ENCODE measurements at places on chromosomes 2 and 18.

GRCh38 chr18:36186461-36187192 is 670 bp upstream of the MOCOS start:
- DNase-seq = no peak

- DNase-seq = no peak
These were observed 51.3 kb upstream of the FOSL2 start for GRCh38 chr2:28341208-28341891.

- no peak for DNase-seq
These were observed 158.8 kb downstream of the CCDC102B start for GRCh38 chr18:68956650-68957049.

DNA sequence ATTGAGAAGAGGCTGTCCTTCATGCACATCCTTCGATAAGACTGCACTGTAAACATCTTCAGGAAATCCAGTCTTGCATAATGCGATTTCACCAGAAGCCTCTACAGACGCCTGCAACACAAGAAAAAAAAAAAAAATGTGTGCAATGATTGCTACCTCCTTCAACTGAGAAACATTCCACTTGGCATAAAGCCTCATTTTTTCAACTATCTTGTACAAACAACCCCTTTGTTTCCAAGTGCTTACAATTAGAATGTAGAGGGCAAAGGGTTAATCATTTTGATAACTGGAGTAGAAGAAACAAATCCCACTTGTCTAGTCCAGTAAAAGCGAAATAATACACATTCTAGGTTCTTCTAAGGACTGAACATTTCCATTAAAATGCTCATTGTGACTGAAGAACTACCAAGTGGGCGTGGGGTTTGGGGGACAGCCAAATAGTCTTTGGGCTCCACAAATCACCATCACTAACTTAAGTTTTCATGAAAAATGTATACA is 29.2 kb downstream of the CDH2 start:
- peak; percentile 79 for DNase-seq

DNA sequence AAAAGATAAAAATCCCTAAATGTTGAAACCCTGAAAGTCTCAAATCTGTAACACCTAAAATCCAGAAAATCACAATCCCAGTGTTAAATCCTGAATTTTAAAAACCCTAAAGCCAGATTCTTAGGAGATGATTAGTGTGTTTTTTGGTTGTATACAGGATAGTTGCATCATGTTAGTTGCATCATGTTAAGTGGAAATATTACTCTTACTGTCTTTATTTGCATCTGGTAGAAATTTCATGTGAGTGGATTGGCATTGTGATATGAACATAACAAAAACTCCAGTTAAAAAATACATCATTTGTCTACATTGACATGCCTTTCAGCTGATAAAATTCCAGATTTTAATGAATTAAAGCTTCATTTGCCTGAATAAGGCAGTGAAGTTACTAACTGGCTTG is 683.1 kb upstream of the ACVR2A start:
- DNase-seq = no peak

DNA sequence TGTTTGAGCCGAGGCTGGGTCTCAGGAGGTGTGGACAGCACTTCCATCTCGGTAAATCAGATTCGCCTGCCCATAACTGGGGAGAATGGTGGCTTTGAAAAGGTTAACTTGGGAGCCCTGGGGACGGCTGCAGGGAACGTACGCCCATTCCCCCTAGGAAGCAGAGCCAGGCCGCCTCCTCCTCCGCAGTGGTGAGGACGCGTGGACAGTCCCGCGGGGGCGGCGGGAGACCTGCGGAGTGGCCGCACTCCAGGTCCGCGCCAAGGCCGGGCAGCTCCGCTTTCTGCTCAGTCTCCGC is 845 bp upstream of the MYCN start:
- DNase-seq = no peak

- no peak for DNase-seq
These were observed 52.4 kb upstream of the TEX51 start for GRCh38 chr2:126846241-126846640.

- no peak for DNase-seq
These were observed 193.7 kb upstream of the VWC2L start for GRCh38 chr2:214217136-214217535.

GRCh38 chr18:6281874-6282273 is 132.8 kb downstream of the L3MBTL4 start:
- peak; percentile 36 for DNase-seq

DNA sequence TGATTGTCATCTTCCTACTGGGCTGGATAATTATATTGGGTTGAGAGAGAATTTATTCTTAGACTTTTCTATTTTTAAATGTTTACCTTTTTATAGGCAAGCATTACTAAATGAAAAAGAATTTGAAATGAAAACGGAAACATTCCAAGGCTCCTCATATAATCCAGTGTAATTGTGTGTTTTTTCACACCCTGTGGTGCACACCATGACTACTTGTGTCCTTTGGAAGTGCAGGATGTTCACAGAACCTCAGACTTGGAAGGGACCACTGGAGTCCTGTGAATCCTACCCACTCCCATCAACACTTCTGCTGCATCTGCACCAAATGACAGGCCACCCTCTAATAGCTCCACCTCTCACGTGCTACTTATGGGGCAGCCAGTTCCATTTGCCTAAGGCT is 48.0 kb downstream of the NAT8 start:
- no peak for DNase-seq

- no peak for DNase-seq
These were observed 236.4 kb downstream of the CNTNAP5 start for GRCh38 chr2:124261456-124261855.

DNA sequence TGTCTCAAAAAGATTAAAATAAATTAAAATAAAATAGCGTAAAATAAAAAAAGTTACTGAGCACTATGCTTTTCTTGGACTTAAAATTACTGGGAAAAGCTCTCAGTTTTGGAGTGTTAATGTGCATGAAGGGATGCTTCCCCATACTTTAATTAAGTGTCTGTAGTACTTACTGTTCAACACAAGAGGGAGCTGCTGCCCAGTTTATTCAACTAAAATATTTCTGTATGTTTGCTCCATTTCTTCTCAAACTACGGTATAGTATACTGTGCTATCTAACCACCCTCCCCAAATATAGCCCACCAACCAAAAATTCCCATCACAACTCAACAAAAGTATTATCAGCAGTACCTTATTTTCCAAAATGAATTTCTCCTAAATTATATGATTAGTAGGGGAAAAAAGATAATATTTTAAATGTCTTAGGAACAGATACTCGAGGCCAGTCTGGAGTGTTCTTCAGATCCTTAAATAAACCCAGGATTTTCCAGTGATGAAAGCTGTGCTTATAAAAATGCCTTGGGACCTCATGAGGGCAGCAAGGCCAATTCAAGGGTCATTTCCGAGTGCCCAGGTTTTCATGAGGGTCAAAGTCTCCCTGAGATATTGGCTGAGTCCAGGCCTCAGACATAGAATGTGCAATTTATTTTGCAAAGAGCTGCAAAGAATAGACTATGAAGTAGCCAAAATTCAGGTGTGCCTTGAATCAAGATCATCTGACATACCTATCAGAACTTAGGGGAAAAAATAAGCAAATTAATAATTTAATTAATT is 64.1 kb downstream of the CHRNA1 start:
- DNase-seq = peak; percentile 48

GRCh38 chr2:235917506-235917905 is 250.7 kb downstream of the GBX2 start:
- DNase-seq = no peak

GRCh38 chr2:202033317-202034248 is at the start of gene FZD7:
TSS of gene FZD7 (plus strand) at chr2:202033855. CDS start at chr2:202034648, 793 bp downstream.
- peak; percentile 62 for DNase-seq

GRCh38 chr2:170996316-170996715 is 67.3 kb downstream of the GORASP2 start:
- no peak for DNase-seq

GRCh38 chr2:138744713-138745112 is 35.5 kb downstream of the NXPH2 start:
- DNase-seq = no peak

- no peak for DNase-seq
These were observed 54.1 kb downstream of the PKP4 start for GRCh38 chr2:158510887-158511286.

DNA sequence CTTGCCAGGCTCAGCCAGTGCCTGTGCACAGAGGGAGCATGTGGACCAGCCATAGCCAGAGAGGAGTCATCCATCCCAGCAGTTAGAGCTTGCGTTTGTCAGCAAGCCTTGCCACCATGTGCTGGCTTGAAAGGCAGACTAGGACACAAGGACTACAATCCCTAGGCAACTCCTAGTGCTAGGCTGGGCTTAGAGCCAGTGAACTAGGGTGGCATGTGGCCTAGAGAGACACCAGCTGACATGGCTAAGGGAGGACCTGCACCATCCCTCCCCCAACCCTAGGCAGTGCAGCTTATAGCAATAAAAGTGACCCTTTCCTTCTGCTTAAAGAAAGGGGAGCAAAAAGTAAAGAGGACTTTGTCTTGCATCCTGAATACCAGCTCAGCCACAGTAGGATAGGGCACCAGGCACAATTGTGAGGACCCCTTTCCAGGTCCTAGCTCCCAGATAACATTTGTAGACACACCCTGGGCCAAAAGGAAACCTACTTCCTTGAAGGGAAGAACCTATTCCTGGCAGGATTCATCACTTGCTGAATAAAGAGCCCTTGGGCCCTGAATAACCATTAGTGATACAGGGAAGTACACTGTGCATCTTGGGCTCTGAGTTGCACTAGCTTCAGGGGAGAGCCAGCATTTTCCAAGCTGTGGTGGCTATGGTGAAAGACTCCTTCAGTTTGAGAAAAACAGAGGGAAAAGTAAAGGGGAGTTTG is 38.7 kb upstream of the UXS1 start:
- no peak for DNase-seq

- no peak for DNase-seq
These were observed 242.8 kb upstream of the RBMS1 start for GRCh38 chr2:160736148-160737028.

- DNase-seq = no peak
These were observed 338.6 kb upstream of the SOX11 start for GRCh38 chr2:5353565-5353964.

- no peak for DNase-seq
These were observed 49.8 kb downstream of the CAB39 start for GRCh38 chr2:230762317-230762896.

DNA sequence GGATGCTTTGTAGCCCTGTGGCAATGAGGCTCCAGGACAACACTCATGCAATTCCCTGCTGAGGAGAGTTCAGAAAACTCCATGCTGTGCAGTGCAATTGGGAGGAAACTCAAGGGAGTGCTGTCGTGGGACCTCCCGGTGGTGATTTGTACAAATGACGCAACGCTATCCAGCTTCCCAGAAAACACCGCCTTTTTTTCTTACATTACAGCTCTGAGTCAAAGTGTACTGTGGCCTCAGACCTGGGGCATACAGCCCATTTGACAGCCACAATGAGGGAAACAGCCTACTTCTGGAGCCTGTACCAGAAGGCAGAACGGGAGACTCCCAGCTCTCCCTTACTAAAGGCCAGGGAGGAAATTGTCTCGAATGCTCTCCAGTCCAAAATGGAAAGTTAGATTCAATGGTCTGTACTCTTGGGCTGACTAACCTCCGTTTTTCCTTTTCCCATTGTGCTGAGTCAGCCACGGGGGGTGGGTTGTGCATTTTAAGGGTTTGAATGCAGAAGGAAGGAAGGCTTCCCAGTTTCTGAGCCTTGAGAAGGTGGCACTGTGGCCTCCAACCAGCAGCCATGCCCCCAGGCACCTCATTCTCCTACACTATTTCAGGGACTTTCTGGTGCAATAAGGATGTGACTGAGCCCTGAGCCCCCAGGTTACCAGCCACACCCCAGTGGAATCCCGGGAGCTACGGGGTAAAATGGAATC is 16.4 kb upstream of the CYP1B1 start:
- peak; percentile 81 for DNase-seq

GRCh38 chr18:69097349-69097748 is 299.5 kb downstream of the CCDC102B start:
- DNase-seq = no peak

GRCh38 chr2:89829828-89830227 is 1138.4 kb downstream of the RPIA start:
- DNase-seq = no peak

GRCh38 chr2:121917143-121917542 is 161.7 kb downstream of the TSN start:
- no peak for DNase-seq

DNA sequence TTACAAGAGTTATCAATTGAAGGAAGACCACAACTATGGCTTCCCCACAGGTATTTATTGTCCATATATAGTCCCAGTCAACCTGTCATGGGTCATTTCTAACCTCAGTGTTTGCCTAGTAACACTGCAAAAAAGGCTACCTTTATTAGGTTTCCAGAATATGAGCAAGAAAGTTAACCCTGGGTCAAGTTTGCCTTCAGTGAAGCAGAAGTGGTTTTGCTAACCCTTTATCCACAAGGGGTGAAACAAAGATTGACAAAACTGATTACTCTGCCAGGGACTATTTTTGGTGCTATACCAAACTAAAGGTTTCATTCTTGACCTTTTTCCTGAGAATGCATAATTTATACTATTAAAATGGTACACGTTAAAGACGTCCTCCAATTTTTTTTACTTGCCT is 28.8 kb downstream of the SP100 start:
- no peak for DNase-seq

DNA sequence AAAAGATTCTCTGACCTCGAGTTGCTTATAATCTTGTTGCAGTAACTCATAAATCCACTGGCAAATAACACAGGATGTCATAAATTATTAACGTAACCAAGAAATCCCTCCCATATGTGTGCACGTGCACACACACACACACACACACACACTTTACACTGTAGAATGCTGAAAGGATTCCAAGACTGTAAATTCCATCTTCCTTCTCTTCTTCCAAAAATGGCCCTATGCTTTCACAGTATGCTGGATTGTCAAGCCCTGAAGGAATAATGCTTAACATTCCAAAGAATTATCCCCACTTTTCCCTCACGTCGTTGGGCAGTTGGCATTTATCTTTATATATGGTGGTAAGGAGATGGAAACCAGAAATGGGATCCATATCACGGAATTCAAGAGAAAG is 117.5 kb upstream of the CRIM1 start:
- no peak for DNase-seq
